ENCODE measurements at places on chromosomes 12 and 14.
A peak's percentile ranks its signal among the peaks of the same experiment; 100 is the strongest.

DNA sequence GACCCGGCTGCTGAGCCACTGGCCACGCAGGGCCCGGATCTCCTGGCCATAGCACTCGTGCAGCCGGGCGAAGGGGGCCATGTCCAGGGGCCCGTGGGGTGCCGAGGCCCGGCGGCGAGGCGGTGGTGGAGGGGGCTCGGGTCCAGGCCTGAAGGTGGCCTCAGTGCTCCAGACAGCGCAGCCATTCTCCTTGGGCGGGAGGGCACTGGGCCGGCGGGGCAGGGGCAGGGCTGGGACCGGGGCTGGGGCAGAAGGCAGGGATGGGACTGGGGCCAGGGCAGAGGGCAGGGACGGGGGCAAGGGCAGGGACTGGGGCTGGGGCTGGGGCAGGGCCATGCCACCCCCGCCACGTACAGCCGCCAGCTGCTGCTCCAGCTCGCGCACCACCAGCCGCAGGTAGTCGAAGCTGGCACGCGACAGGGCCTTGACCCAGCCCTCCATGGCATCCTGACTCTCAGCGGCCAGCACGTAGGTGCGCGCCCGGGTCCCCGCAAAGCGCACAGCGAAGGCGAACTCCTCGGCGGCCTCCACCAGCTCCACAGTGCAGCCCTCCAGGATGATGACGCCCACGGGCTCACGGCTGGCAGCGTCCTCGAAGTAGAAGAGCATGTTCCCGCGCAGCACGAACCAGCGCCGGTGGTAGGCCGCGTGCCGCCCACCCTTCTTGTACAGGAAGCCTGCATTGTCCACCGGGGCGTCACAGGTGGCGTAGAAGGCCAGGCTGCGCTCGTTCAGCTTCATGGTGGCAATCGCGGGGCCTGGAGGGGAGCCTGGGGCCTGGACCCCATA is 6.0 kb downstream of the PHETA1 start:
- no peak for DNase-seq

- no peak for DNase-seq
Measured at GRCh38 chr12:88834226-88834625, 254.0 kb upstream of the KITLG start.

DNA sequence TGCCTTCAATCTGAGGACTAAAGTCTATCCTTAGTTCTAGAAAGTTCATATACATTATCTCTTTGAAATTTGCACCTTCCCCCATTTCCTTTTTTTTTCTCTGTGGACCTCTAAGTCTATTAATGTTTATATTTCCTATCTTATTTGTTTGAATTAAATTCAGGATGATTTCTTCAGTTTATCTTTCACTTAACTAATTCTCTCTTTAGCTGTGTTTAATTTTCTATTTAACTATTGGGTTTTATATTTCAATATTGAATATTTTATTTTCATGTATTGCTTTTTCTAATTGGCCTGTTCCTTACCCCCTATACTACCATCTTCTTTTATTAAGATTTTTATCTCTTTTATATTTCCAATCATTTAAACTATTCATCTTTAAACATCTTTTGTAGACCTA is 9.5 kb downstream of the PLEKHG3 start:
- no peak for DNase-seq

GRCh38 chr12:73612551-73612950 is 925.1 kb upstream of the ATXN7L3B start:
- no peak for DNase-seq

DNA sequence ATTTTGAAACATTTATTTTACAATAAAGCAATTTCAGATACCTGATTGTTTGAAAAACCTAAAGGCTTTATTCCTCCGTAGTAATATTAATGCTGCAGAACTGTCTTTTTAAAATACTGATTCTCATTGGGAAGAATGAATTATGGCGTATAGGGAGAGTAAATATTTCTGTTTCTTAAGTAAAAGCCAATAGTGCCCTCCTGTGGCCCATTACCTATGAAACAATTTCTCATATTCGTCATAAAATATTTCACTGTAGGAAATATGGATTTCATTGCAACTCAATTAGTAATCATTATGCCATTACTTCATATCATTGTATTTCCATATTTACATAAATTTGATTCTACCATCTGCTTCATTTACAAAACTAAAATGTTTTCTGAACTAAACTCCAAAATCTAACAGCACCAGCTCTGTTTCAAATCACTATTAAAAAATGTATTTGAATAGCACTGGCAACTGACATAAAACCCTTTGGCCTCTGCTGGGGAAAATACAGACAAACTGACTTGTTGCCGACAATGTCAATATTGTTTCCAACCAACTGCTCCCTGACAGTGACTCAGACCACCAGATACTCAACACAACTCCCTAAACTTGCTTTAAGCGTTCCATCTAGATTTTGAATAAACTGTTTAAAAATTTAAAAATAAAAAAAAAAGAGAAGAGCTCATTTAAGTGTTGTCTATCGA is 290.3 kb downstream of the NAV3 start:
- DNase-seq: no peak

GRCh38 chr14:53376064-53376463 is 222.9 kb upstream of the DDHD1 start:
- no peak for DNase-seq

GRCh38 chr14:92863286-92864080 is 59.5 kb upstream of the CHGA start:
- peak; percentile 91 for DNase-seq

DNA sequence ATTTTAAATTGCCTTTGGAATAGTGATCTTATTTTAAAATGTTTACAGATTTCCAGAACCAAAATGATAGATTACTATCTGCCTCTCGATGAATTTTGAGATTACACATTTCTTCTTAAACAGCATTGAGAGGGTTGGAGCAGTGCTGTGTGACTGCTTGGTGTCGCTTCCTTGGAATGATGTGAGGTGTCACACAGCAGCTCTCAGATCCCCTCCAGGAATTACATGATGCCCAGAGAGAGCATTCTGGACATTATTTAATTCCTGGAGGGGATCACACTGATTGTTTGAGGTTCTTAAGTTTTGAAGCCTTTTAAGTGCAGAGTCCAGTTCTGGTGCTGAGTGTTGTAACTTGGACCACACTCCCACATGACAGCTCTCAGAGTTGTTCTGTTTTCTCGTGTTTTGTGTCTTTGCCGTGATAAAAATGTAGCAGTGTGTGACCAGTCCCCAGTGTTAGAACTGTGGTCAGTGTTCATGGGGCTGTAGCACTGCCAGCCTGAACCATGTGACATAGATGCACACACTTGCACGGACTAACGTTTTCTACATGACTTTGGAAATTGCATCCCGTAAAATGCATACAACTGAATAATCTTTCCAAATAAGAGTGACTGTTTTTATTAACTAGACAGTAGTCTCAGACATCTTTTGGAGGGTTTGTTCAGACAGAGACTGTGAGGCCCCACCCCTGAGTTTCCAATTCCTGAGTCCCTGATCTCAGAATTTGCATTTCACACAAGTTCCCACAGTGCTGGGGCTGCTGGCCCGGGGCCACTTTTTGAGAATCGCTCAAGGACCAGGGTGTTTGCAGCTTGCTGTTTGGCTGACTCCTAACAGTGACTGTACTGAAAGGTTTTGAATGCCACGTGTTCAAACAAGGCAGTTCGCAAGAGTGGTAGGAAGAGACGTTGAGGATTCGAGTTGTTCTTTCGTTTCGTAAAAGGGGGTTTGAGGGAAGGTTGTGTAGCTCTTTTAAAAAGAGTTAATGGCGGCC is 26.0 kb downstream of the XRCC3 start:
- DNase-seq: no peak

DNA sequence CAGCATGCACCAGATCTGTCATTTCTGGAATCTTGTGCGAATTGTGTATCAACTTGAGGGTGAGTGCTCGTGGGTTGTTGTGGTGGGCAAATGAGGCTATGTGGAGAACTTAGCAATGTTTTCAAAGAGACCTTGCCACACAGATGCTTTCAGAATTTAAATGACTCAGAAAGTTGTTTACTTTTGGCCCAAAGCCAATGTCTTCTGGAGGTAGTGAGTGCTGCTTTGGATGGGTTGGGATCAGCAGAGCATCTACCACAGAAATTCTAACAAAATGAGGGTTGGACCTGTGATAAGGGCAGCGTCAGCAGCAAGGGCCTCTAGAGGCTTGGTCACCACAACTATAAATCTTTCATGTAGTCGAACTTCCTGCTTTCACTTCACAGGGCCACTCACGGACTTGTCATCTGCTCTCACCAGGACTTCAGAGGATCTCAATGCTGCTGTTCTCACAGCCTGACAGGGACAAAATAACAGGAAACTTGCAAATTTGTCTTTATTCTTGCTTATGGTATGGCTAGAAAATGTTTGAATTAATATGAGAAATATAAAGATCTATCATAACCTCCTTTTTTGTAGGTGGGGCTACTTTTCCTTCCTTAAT is 111.4 kb downstream of the DACT1 start:
- no peak for DNase-seq

DNA sequence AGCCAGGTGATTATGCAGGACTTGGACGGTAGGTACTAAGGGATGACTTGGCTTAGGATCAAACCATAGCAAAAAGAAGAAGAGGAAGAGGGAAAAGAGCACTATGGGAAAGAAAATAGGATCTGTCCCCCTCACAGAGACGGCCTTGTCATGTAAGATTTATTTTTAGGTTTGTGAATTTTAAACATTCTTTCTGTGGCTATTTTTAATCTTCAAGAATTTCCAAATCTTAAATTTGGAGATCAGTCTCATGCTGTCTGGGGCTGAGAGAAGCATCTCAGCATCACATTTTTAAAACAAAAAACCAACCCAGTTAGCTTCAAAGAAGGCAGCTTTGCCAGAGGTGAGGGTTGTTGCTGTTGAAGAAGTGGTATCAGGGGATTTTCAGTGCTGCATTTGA is 52.6 kb upstream of the STRN3 start:
- DNase-seq: no peak

- DNase-seq: no peak
Measured at GRCh38 chr14:35124127-35124526, 1.8 kb downstream of the PRORP start.

GRCh38 chr12:25058658-25059058 is 109.8 kb upstream of the BCAT1 start:
- DNase-seq: no peak

- no peak for DNase-seq
Measured at GRCh38 chr14:34741840-34742239, 27.4 kb upstream of the CFL2 start.

DNA sequence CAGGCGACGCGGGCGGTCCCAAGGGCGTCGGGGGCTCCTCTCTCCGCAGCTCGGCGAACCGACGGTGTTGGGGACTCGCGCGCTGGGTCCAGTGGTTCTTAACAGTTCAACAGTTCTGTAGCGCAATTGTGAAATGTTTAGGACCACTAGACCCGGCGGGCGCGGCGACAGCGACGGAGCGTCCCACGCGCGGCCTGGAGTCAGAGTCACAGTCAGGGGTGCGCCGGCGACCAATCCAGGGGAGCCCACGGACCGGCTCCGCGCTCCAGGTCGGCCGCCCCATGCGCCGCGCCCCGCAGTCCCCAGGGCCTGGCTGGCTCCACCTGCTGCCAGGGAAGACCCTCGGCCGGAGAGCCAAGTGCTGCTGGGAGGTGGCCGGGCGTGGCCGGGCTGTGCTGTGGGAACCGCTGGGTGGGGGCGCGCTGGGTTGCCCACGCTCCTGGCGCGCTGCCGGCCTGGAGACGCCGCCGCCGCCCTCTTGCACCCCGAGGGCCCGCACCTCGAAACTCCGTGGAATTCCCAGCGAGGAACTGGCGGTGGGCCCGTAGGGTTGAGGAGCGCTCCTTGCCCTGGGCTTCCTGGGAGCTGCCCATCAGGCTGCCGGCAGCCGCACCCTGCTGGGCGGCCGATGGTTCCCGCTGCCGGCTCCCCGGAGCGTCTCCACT is 20.9 kb upstream of the KIF26A start:
- no peak for DNase-seq

DNA sequence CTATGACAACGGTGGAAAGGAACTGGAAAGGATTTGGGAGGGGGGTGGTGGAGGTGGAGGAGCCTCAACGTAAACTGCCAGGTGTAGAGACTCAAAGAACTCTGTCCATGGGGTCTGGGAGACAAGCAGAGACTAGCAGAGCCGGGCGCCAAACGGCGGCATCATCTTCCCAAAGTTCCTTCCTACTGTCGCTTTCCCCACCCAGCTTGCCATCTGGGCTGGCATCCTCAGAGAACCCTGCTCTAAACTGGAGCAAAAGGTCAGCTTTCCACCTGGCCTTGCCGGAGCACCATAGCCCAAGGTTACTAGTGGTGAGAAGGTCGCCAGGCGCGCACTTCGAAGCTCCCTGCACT is 4.0 kb upstream of the IRF2BPL start:
- DNase-seq: no peak

DNA sequence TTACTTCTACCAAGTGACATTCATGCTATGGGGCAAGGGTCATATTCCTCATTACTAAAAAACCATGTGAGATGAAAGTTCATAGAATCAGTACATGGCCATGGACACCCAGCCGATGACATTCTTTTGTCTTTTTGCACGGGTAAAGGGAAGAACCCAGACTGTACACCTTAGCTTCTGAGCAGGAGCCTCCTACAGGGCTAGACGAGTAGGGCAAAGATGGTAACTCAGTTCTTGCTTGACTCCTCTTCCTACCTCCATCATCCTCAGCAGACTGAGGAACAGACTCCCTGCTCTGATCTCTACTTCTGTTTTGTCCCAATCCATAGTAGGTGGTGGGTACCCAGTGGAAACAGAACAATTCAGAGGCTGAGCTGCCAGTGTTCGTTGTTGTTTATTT is 281.3 kb downstream of the NPAS3 start:
- DNase-seq: no peak

DNA sequence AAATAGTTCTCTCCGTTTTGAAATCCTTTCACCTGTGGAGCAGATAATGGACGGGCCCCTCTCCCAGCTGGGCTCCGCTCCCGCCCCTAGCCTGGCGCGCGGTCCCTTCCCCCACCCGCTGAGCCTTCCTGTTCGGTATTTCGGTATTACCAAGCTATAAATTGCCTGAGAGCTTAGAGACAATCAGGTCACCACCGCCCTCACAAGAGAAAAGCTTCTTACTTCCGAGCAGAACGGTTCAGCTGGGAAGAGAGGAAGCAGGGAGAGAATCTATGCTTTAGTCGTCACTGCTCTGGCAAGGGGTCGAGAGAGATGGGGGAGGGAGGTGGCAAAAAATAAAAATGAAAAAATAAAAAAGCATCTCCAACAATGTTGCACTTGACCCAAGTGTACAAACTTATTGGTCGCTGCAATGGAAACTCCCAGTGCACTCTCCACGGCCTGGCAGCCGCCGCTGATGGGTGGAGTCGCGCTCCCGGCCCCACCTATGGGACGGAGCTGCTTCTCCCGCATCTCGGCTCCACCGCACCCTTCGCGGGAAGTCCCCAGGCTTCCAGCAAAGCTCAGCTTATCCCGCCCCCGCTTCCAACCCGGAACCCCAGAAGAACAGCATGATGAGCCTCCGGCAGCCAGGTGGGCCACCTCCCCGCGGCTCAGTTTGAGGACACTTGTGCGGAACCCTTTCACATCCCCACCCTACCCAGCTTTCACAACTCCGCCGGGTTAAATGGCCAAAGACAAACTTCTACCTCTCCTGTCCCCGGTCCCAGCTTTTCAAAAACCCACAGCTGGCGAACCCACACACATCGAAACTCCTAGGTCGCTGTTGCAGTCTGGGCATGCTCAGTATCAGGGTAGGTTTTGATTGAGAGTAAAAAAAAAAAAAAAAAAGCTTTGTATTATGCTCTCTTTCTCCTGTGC is 832 bp upstream of the SYT1 start:
- peak; percentile 88 for DNase-seq

GRCh38 chr14:103788086-103788485 is 59.3 kb downstream of the PPP1R13B start:
- DNase-seq: no peak
